NCI-H510A treated with DMSO at 0.1 percent for 48 hours (cell line): ENCODE measurements at places on chromosomes 5 and 9.

DNA sequence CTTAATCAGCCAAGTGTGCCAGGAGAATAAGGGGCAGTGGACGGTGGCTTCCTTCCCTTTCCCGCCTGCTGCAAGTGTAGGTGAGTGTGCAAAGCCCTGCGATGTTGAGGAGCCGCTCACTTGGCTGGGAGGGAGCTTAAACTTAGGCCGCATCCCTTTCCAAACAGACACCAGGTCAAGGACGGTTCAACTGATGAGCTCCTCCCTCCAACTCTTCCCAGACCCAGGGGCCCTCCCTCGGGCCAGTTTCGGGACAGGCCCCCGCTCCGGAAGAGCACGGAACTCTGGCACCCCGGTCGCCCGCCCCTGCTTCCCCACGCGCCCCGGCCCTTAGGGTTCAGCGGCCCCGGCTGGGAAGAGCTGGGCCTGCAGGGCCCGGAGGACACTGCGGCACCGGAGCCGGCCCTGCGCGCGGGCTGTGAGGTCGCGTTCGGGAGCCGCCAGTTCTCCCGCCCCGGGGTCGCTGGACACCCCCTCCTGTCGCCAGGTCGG lies 481 bp downstream of the MRPL36 start:
- DNase-seq = peak; percentile 9

GRCh38 chr5:8749556-8749955 lies 796.3 kb downstream of the SEMA5A start:
- no peak for DNase-seq

DNA sequence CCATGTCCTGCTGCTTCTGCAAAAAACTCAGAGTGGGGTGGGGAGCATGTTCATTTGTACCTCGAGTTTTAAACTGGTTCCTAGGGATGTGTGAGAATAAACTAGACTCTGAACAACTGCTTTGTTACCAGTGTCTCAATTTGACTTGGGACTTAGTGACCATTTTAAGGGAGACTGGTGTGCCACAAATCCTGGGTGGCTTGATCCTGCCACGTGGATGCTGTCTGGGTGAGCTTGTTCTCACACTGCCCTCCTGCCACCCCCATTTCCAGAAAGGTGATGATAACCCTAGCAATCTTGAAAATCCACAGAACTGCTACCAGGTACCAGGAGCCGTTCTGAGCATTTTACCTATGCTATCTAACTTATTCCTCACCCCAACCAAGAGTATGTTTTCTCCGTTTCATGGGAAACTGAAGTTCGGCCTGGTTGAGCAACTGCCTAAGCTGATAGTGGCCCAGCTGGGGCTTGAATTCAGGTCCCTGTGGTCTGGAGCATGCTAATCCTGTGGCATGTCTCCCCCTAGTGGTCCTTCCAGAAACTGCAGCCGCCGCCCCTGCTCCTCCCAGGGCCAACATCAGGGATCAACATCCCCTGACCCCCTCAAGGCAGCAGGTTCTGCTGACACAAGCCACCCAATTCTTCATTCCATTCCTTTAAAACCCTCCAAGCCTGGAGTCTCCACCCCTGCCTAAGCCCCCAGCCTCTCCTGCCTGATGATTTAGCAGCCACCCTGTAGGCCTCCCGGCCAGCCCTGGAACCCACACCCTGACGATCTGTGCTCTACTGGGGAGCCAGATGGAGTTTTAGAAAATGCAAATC lies 2.8 kb downstream of the IL3 start:
- peak; percentile 23 for DNase-seq

- DNase-seq = no peak
Measured at GRCh38 chr9:20408513-20408912, 213.8 kb downstream of the MLLT3 start.

DNA sequence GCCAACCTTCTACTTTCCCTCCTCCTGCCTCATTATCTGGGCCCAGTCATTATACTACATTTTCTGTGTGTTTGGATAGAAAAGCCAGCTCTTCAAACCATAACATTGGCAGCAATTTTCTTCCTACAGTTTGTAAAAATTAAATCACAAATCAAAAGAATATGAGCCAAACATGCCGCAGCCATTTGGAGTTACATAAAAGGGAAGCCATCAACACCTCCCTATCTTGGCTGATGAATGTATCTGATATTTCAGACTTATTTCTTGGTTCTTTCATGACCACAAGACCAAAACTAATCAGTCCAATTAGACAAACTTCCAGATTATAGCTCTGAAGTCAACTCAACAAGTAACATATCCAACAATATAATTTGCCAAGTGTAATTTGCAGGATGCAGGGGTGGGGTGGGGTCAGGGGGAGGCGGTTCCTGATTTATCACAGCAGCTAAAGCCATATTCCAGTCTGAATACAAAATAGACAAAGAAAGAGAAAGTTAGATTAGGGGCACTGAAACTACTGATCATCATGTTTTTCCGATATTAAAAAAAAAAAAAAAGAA lies 89.4 kb upstream of the CNTLN start:
- no peak for DNase-seq

GRCh38 chr5:96706433-96707111 lies 44.4 kb downstream of the CAST start:
- DNase-seq = no peak

DNA sequence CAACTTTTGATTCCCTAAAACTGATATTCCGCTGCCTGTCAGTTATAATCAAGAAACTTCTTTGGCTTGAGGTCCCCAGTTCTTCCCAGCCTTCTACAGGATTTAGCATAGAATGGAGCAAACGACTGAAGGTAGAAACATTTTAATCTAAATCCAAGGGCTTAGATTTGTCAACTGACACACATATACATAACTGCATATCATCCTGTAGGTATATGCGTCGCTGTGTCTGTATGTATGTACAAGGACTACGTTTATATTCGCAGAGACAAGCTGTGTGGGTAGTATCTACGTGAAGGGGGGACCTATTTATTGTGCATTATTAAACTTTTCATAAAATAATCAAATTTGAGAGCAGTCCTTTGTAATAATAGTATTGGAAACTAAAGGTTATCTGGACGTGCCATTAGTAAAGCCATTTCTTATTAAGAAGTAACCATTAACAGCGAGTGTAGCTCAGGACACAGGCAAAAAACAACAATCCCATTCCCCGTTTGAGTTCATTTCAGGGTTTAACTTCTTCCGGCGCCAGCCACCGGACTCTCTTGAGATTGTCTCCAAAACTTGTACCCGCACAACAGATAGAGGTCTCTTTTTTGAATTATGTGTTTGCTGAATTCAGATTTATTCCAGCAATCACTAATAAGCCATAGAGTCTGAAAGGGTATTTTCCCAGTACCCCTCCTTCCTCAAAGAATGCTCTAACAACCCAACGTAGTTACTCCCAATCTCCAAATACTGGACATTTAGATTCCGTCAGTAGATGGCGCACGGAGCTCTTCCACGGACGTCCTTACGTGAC lies 2.1 kb upstream of the MLLT3 start:
- peak; percentile 46 for DNase-seq

GRCh38 chr5:112419164-112419985 lies at the start of gene EPB41L4A:
Gene EPB41L4A (minus strand): TSS chr5:112419277. CDS start chr5:112419039, 238 bp downstream.
- DNase-seq = peak; percentile 55

DNA sequence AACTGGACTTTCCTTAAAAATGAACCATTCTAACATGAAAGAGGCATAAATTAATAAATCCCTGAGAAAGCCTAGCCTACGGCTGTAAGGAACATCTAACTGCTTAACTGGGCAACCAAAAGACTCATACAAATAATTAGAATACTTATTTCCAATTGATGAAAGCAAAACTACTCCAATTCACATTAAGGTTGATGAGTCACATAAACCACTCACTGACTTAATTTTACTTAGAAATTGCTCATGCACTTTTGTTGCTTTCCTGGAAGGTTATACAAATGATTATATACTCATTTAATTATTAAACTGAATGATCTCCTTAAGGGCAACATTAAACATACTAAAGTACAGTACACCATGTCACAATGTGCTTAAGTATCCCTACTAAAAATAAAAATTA lies 101.9 kb downstream of the NFIB start:
- no peak for DNase-seq

GRCh38 chr5:17185773-17186172 lies 31.7 kb upstream of the BASP1 start:
- no peak for DNase-seq

GRCh38 chr5:120794121-120794520 lies 330.0 kb downstream of the PRR16 start:
- DNase-seq = no peak

GRCh38 chr5:142688281-142688989 lies 2.5 kb upstream of the FGF1 start:
- no peak for DNase-seq

- DNase-seq = no peak
Measured at GRCh38 chr9:131709771-131710431, 30.0 kb downstream of the RAPGEF1 start.

DNA sequence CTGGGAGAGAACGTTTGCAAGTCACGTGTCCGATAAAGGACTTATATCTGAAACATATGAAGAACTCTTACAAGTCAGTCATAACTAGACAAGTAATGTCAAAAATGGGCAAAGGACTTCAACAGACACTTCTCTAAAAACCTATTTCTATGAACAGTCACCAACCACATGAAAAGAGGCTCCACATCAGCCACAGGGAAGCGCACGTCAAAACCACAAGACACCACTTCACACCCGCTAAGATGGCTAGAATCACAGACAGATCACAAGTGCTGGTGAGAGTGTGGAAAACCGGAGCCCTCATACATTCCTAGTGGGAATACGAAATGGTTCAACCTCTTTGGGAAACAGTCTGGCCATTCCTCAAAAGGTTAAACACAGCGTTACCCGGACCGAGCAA lies 11.5 kb upstream of the CARD9 start:
- no peak for DNase-seq

DNA sequence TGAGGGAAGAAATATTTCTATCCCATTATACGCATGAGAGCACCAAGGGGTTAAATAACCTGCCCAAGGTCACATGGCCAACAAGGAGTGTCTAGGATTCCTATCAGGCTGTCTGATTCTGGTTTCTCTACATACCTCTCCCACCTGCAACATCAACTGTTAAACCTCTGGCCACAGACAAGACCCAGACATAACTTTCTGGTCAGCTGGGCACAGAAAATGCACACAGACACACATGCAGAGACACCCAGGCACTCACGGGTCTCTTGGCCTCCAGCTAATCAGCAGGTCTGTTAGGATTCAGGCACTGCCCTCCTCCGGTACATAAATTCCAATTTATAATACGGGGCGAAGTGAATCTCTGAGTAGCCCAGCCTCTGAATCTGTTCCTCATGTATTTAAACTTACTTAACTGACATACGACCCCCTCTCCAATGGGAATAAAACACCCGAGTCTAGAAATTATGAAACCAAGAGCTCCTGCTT lies 1.5 kb downstream of the SEPTIN8 start:
- DNase-seq = no peak

DNA sequence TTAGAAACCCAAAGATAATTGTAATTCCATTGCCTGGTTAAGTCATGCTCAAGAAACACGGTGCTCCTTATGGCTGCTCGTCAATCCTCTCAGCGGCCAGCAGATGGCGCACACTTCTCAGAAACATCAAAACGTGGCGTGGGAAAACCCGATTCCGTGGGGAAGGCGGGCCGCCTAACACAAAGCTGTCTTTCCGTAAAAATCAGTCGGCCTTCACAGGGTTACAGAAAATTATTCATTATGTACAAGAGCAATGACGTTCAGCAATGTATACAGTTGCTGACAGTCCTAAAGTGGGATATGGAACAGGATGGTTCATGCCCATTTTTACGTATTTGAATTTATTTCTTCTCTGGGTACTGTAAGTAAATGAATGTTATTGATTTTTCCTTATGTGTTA lies 83.5 kb downstream of the PDE4D start:
- peak; percentile 33 for DNase-seq

DNA sequence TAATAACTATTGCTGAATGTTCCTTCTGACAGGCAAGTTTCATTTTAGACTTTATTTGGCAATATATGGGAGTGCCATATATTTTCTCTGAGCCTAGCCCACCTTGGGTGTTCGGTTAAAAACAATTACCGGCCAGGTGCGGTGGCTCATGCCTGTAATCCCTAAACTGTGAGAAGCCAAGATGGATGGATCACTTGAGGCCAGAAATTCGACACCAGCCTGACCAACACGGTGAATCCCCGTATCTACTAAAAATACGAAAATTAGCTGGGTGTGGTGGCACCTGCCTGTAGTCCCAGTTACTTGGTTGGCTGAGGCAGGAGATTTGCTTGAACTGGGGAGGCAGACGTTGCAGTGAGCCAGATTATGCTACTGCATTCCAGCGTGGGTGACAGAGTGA lies 47.9 kb downstream of the TNFSF15 start:
- no peak for DNase-seq

- no peak for DNase-seq
Measured at GRCh38 chr5:2847608-2848007, 96.1 kb upstream of the IRX2 start.

GRCh38 chr9:125330587-125330986 lies 69.0 kb downstream of the GAPVD1 start:
- no peak for DNase-seq

DNA sequence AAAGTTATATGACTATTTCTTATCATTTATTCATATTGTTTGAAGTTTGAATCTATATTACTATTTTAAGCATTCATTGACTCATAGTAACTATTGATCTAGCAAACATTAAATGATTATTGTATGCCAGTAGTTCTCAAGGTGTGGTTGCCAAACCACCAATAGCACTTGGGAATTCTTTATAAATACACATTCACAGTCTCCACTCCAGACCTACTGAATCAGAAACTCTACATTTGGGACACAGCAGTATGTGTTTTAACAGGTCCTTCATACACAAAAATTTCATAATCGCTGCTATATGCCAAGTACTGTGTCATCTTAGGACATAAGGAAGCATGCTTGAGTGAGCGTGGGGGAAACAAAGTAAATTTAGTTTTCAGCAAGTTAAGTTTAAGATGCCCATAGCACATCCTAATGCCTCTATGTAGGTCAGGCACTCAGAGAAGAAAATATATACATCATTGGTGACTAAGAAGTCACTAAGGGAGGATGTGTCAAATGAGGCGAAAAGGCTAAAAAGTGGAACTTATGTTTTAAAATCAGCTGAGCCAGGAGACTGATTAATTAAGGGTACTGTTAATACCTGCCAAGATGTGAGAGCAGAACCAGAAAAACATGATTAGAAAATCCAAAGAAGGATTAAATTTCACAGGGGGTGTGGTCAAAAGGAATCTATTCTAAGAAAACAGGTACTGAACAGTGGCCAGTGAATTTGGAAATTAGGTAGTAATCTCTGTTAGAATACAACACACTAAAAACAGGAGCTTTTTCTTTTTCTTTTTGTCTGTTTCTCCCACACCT lies 340.8 kb downstream of the HCN1 start:
- DNase-seq = no peak
